ENCODE measurements at places on chromosomes 2 and 18.

- no peak for DNase-seq
These were observed 27.7 kb upstream of the ACADL start for GRCh38 chr2:210252699-210253606.

GRCh38 chr2:45908316-45909170 is 257.1 kb downstream of the PRKCE start:
- no peak for DNase-seq

DNA sequence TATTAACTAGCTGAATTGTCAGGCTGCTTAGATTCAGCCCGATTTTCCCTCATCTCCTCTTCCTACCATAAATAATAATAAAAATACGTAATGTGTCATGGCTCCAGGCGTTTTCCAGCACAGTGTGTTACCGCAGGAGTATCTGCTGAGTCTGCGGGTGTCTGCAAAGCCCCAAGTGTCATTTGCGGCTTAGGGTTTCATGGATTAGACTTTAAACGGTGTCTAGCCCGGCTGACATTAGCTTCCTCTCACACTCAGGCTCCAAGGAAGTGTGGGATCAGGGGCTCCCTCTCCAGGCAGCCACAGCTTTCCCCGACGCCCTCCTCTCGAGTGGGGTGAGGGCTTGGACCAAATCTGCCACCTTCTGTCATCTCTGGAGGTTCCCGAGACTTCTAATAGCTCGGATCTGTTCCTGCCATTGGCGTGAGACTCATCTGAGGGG is 14.1 kb upstream of the HOXD1 start:
- no peak for DNase-seq

DNA sequence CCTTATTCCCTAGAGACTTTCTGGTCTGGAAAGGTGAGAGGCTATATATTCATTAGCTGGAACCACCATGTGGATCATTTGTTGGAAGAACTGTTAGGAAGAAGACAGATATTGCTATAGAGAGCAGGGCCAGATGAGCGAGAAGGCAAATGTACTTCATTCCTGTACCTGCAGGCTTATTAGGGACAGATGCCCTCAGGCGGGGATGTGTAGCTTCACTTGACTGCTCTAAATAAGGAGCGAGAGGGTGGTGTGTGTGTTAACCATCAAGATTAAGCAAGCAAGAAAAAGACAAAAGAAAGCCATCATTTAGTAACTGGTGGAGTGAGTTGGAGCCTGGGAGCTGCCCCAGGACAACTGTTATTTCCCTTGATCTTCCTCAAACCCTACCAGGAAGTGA is 36.4 kb downstream of the NEDD4L start:
- no peak for DNase-seq

- DNase-seq, result no peak
These were observed 308.2 kb downstream of the EN1 start for GRCh38 chr2:118539290-118539689.

DNA sequence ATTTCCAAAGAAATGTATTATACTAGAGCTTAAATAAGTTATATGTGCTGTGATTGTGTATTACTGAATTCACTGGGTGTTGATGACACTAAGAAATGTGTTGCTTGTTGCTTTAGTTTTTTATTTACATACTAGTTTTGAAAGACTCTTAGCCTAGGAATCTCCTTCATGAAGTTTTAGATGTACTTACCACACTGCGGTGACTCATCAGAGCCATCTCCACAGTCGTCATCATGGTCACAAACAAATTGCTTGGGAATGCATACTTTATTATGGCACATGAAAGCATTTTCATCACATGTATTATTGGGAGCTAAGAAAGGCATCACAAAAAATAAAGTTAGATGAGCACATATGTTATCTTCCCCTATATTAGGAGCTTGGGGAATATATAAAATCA is 1624.2 kb downstream of the LRP1B start:
- no peak for DNase-seq

GRCh38 chr2:177516824-177517544 is 124.4 kb downstream of the AGPS start:
- no peak for DNase-seq

DNA sequence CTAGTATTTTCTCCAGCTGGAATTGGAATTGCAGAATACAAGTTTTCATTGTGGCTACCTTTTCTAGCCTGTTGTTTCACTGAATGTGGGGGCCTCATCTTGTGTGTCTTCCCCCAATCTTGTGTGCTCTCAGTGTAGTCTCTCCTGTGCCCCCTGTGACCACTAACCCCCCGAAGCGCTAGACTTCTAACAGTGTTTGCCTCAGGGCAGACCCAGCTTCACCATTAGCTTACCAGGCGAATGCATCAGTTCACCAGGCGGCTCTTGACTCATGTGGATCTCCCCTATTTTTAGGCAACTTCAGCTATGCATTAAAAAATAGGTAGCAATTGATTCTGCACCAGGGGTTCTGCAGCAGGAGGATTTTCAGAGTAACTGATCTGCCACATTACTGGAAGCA is 376.2 kb upstream of the MEIS1 start:
- no peak for DNase-seq
